T-helper 22 cell (primary cell): ENCODE measurements at places on chromosomes 7 and 10.

DNA sequence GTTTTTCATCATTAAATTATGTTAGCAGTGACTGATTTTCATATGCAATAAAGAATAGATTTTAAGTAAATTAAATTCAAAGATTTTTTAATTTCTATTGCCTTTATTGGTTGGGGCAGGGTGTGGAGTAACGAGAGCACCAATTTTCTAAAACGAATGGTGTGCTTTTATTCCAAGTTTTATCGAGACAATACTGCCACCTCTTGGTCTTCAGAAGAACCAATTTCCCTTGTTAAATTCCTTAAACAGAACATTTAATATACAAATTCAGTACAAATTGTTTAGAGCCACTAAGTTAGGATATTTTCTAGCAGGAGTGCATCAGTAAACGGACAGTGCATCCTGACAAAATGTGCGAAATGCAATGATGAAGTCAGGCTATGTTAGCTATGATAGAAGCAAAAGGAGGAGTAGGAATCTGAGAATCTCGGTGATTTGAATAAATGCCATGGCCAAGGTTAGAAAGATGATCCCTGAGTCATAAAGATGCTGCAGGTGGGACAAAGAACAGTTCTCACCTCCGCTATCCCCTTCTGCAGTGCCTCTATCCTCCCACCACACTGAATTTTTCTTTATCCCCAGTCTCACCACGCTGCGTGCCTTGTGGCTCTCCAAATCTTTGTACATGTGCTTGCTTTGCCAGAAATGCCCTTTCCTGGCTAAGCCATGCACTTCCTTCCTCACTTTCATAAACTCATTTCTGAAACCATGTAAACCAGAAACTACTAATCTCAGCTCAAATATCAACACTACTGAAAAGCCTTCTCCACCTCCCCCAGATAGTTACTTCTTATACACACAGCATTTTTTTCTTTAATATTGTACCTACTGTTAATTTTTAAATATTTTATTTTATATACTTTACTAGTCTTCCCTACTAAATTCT, 31.9 kb upstream of the AGBL3 start:
- no peak for DNase-seq

- DNase-seq: no peak
Observed at GRCh38 chr10:32166365-32166764, 110.1 kb upstream of the KIF5B start.

- no peak for DNase-seq
Observed at GRCh38 chr7:55432506-55432905, 67.4 kb downstream of the LANCL2 start.

- DNase-seq: no peak
Observed at GRCh38 chr7:143005632-143006260, 21.2 kb downstream of the OR9A2 start.
